Stimulated activated CD8-positive, alpha-beta memory T cell treated with anti-CD3 and anti-CD28 coated beads, Interleukin-4, amount 100 ng/mL, for 48 hours (primary cell): ENCODE measurements at places on chromosomes 5 and 9.

DNA sequence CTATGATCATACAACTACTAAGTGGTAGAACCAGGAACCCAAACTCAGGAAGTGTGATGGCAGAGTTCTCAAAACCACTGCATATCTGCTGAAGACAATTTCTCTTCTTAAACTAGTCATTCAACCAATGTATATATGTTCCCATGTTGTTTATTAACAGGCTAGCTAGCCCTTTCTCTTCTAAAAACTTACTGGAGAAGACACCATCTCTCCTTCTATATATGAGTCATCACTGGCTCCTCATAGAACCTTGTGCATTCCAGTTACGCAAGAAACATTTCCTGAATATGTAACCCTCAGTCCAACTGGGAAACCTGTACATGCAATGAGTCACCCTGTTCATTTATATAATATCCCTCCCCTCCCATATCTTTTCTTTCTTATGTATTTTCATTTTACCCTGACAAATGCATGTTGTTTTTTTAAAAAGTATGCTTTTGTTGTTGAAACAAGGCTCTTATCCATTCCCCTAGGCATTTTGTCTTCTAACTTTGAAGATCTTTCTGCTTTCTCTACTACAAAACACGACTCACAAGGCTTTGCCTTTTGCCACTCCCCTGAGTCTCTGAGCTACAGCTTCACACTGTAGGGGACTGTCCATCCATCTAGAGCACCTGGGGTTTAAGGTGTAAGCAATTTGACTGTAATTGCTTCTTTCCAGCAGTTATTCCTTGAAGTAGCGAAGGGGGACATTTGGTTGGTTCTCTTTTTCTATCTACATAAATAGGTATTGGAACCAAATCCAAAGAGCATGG is 119.5 kb downstream of the ANXA1 start:
- DNase-seq: no peak

DNA sequence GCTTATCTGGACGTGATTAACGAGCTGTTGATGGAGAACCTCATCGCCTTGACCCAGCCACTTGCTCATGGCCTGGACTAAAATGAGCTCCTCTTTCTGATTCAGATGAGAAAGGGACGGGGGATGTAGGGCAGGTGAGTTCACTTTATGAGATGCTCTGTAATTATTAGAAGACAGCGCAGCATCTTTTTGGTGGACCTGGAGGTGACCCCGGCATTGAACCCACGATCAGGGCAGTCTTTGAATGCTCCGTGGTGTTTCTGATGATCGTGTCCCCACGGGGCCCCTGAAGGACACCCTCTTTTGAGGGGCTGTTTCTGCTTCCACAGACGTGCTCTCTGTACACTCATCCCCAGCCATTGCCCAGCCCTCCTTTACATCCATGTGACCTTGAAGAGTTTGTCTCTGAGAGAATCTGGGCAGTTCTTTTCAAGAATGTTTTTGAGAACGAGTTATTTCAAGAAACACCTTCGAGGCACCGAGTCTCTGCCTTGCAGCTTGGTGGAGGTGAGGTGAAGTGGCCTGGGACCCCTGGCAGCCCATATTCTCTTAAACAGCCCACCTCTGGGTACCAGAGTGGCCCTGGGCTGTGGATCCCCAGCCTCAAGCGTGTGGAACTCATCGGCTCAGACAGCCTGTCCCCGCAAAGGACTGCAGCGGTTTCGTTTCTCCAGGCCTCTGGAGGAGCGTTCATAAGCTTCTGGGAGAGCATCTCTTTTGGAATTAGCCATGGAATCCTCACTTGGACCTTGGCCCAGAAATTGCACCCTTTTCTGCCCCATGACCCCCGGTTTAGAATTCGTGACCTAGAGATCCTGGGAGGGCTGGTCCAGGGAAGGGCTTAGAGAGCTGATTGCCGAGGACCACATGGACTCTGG is 50.3 kb downstream of the COL5A1 start:
- DNase-seq: no peak

DNA sequence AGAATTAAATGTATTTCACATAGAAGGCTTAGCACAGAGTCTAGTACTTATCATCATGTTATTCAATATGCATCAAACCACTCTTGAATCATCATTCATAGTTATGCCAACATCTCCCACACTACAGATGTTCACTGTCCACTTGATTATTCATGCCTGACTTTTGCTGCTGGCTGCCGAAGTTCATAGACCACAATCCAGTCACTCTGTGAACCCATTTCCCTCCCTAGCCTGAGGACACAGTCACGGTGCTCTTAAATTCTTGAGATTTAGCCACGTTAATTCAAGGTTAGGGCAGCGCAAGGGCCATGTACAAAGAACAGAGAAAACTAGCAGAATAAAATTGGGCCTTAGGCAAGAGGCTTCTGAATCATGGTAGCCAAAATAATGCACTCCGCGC is 32.4 kb downstream of the ABCA1 start:
- DNase-seq: no peak

DNA sequence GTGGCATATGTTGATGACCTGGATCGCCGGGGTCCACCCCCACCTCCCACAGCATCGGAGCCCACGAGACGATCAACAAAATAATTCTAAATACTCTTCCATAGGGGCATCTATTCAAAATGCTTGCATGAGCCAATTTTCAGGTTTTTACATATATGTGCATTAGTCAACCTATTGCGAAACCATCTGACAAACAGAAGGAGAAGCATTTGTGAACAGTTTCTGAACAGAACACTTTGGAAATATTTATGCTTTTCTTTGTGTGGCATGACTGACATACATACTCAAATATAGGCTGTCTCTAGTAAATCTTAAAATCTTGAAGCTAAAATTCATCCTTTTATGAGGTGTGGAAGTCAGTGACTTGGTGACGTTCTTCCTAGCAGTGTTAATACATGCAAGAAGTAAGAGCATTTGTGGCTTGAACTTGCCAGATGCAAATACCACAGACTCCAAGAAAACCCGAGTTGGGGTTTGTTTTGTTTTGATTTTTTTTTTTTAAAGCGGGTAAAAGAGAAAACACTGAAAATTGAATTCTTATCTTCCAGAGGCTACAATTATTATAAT is 5.3 kb downstream of the GPR151 start:
- DNase-seq: no peak

DNA sequence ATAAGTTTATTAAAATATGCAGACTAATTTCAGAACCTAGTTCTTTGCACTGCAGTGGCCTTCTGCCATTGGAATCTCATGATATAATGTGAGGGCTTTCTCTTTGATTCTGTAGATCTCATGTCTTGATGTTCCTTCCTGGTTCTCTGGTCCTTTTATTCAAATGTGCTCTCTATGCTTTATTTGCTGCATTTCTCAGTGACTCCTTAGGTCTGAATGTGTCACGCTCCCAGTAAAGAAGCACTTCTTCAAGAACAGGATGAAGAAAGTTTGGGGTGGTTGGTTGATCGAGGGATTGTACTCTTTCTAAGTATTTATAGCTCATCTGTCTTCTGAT is 122.6 kb downstream of the GDNF start:
- no peak for DNase-seq

DNA sequence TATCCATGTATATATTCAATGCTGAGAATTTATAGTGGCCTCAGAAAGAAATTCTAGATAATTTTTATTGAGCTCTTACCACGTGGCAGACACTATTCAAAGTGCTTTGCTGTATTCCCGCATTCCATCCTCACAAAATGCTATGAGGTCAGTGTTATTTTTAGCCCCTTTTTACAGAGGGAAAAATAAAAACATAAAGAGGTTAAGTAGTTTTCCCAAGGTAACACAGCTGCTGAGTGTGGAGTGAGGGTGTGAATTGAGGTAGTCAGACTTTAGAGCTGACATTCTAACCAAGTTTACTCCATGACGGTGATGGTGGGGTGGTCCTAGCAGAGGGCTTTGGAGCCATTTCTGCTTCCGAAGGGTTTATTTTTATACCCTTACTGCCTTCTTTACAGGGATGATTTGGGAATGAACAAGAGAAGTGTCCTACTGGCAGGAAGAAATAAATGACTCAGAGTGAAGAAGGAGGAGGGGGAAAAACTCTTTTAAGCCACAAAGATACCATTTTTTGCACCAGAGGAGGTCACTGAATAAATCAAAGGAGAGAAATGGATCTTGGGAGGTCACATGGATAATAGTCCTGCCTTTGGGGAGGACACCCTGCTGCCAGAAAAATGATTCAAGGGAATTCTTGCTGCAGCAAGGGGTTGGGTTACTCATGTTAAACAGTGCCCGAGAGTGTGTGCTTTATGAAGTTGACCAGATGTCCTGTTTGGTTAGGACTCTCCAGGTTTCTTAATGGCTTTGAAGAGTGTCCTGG is 76.1 kb downstream of the HMHB1 start:
- no peak for DNase-seq

DNA sequence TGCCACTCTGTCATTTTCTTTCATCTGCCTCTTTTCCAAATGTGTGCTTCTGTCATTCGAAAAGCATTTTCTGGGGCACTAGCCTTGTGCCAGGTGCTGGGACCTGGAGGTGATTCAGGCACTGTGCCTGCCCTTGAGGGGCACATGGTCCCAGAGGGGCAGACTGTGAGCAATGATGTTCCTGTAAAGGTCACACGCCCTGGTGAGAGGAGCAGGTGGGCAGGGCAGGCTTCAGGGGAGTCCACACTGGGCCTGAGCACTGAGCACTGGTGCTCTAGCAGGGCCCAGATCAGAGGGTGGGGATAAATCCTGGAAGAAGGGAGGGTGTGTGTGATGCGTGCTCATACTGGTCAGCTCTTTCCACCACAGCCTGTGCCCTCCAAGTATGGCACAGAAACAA is 77.8 kb downstream of the COL15A1 start:
- no peak for DNase-seq

DNA sequence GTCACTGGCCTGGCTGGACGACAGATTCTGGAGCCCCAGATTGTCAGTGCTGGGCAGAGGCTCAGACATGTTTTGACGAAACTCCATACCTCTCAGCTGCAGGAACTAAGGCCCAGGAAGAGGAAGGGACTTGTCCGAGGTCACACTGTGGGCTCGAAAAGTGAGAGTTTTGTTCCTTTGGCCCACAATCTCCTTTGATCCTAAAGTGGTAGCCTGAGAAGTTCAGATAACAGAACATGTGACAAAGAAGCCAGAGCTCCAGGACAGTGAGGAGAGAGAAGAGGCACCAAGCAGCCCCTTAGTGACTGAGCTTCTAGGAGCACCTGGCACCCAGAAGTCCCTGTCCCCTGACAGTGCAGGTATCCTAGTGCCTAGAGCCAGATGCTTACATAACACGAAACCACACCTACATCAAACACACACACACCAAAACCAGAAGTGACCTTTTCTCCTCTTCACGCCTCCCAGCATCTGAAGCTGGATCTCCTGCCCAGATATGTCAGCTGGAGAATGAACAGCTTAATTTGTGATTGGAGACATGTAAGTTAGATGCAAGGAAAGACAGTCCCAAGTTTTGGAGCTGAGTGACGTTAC is 88.9 kb downstream of the ADRB2 start:
- no peak for DNase-seq

DNA sequence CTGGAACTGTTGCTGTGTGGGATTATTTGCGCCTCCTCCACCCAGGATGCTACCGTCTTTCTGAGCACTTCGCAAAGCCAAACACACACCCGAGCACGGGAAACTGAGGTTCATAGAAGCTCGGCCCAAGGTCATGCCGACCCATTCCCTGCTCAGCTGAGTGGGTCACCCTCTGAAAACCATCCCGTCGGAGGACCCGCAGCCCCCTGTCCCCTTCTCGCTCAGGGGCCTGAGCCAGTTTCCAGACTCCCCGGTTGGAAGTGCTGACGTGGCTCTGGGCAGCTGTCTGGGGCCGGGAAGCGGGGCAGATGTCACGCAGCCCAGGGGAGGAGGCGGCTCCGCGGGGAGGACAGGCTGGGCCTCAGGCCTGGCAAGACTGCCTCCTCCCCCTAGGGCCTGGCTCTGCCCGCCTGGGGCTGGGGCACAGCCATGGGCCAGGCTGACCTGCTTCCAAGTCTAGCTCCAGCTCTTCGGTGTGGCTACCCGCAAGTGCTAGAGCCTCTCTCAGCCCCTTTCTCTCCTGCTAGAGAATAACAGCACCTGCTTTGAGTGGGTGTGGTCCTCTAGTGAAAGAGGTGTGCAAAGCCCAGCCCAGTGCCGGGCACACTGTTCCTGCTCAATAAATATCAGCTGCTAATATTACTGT is 9.9 kb upstream of the CXXC5 start:
- DNase-seq: peak; percentile 28

- DNase-seq: no peak
These were observed 225.7 kb downstream of the ASTN2 start for GRCh38 chr9:117189121-117189520.

DNA sequence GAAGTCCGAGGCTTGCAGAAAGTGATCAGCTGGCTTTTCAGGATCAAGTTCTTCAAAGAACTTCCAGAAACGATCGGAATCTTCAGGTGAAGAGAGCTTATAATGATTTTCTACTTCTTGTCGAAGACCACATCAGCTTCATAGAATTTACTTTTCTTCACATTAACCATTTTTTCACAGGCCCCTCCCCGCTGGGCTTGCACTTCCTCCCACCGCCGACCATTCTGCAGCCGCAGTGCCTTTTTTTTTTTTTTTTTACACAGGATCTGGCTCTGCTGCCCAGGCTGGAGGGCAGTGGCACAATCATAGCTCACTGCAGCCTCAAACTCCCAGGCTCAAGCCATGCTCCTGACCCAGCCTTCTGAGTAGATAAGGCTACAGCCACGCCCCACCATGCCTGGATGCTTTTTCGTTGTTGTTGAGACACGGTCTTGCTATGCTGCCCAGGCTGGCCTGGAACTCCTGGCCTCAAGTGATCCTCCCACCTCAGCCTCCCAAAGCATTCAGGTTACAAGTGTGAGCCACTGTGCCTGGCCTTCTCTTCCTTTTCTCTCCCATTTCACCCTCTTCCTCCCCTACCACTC is 15.3 kb upstream of the RNF130 start:
- no peak for DNase-seq

DNA sequence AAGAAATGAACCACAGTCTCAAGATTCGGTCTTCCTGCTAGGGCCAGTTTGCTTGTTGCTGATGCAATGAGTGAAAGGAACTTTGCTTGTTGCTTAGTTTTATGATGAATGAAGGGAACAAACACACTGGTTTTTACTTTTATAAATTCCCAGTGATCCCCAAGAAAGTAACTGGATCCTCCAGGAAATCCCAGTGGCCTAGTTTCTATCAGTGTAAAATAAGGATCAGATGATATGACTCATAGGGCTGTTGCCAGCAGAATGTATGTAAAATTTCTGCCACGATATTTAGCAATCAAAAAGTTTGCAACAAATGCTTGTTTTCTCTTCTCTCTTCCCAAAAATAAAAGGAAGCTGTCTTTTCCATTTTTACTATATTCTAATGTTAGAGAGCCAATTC is 160.1 kb upstream of the CDKN2B start:
- no peak for DNase-seq

- DNase-seq: no peak
These were observed 31.8 kb upstream of the FABP6 start for GRCh38 chr5:160197341-160198144.

DNA sequence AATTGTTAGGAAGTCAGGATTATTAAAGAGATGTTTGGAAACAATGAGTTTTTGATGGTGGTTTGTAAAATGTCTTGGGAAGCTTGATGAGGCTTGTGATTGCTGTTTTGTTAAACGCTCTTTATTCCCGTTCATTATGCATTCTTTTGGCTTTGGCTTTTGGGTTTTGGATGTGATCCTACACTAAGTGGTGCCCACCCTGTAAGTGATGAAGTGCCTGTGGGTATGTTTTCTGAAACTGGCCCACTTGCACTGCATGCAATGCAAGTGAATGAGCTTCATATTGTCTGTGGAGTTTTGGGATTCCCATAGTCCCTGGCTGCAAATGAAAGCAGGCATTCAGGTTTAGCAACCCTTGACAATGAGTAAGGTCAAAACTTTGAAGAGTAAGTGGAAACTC is 1035.5 kb upstream of the WWC1 start:
- DNase-seq: no peak
